ENCODE measurements at places on chromosomes 11 and 22.
A peak's percentile ranks its signal among the peaks of the same experiment; 100 is the strongest.

DNA sequence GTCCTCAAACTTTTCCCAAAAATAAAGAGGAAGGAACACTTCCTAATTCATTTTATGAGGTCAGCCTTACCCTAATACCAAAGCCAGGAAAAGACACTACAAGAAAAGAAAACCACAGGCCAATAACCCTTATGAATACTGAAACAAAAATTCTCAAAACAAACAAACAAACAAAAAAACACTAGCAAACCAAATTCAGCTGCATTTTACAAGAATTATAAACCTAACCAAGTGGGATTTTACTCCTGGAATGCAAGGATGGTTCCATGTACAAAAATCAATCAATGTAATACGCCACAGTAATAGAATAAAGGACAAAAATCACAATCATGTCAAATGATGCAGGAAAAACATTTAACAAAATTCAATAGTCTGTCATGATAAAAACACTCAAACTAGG, 13.3 kb downstream of the ARVCF start:
- no peak for DNase-seq

GRCh38 chr22:39173787-39174497, 21.5 kb upstream of the CBX7 start:
- no peak for DNase-seq

- no peak for DNase-seq
Observed at GRCh38 chr11:131691181-131692041, 321.0 kb downstream of the NTM start.

- DNase-seq: no peak
Observed at GRCh38 chr22:35192129-35192918, 65.0 kb upstream of the HMGXB4 start.

- DNase-seq: peak; percentile 66
Observed at GRCh38 chr11:100827934-100828661, 141.0 kb downstream of the ARHGAP42 start.

GRCh38 chr22:33923660-33924246, 3.5 kb upstream of the LARGE1 start:
- peak; percentile 62 for DNase-seq

DNA sequence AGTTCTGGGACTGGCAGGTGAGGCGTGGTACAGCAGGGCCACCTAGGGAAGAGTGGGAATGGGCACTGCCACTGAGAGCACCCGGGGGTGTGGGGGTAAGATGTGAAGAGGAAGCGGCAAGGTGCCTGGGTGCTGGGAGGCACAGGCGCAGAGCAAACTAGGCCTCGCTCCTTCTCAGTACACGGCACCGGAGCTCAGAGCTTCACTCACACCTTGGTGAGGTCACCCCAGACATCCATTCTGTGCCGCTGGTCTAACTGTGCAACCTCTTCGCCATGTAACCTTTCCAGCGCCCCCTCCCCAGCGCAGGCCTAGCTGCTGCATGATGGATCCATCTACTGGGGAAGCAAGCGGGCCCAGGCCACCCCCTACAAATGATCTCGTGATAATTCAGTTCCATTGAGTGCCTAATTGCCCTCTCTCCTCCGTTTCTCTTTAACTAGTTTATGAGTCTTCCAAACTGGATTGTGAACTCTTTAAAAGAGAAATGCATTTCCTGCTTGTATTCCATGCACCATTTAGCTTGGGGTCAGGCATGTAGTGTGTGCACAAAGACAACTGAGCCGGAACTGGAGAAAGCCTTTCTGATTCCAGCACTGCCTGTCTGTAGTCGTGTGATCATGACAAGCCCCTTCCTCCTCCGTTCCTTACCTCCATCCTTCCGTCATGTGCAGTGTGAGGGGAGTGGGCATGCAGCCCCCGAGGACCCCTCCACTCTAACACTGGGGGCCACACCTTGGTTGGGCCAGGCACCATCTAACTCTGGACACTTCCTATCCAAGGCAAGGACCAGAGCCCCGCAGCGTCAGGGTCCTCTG, 1475.2 kb downstream of the TBC1D22A start:
- DNase-seq: no peak

DNA sequence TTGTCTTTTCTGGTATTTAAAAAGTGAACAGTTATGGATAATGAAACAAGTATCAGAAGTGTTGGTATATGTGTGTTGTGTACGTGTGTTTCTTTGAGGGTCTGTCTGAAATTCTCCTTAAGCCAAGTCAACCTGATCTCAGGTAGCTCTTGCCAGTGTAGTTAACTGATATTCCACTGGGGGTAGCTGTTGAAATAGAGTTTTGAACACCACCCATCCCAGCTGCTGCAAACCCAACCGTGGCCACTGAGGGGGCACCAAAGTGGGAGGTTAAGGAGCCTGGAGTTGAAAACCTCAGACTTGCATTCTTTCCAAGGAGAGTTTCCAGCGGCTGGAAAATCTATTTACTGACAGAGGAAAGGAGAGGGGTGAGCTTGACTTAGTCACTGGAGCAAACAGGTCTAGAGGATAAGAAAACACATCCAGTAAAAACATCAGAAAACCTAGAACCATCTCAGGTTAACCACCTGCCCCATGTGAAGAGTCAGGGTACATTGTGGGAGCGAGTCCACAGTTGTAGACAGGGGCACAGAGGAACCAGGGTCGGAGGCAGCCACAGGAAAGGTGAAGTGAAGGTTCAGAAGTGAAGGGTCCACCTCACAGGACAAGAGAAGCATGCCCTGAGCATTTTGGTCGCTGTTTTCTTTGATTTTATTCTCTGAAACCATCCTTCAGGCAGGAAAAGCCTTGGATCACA, 8.8 kb upstream of the CUL5 start:
- DNase-seq: peak; percentile 21

DNA sequence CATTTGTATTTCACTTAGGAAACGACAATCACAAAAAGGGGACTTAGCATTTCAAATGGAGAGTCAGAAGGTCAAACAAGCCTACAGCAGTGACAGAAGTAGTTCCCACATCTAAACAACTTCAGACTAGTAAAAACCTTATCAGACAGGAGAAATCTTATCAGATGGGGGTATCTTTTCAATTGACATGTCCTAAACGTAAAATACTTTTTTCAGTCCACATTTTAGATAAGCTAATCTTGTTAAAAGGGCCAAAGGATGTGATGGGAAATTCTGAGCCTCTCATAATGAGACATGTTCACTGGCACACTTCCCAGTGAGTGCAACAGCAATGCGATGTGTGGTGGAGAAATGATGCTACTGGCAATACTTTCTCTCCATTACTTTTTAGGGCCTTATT, 2.4 kb downstream of the MAPK1 start:
- peak; percentile 79 for DNase-seq

- no peak for DNase-seq
Observed at GRCh38 chr11:18761741-18762140, 29.9 kb downstream of the PTPN5 start.

- no peak for DNase-seq
Observed at GRCh38 chr11:63869683-63870082, 30.8 kb downstream of the MARK2 start.

DNA sequence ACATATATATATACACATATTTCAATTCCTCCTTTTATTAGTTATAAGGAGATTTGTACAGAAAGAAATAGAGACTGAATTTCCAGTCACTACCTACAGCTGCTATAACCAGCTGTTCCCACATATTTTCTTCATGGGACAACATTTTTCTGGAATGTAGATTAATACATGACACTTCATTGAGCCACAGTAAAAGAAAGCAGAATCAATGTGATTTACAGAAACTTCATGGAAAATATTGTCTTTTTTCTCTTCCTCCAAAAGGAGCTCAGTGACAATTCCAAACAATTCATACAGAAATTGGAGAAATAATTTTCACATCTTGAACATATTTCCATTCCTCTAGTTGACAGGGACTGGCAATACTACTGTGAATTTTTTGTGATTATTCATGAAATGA, 249.2 kb downstream of the DLG2 start:
- no peak for DNase-seq

DNA sequence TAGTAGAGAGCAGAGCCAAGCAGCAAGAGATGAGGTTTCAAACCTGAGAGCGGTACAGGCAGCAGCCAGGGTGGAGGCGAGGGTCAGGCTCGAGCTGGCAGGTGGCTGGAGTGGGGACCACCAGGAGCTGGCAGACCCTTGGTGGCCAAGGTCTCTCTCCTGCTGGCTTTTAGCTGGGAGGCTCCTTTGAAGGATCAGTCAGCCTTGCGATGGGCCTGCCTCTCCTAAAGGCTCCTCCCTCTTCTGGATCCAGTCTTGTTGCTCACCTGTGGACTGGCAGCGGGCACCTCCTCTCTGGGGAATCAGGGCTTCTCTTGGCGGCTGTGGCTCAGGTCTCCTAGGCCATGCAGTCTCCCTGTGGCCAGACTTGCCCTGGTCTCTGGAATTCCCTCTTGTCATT, 24.8 kb downstream of the TPST2 start:
- no peak for DNase-seq

DNA sequence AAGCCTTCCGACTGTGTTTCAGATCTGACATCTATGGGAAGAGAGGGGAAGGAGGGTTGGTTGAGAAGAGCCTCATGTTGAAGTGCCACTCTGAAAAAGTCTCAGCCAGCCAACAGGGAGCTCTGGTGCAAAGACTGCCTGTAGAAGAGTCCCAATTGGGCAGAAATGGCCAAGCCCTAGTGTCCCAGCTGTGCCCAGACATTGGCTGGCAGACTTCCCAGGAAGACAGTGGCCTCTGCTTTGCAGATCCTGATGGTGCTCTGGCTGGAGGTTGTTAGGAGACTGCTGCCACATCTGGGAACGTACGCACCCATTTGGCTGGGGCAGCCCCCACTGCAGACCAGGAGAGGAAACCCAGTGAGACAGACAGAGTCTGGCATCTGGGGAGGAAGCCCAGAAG, 3.2 kb upstream of the PLA2G3 start:
- DNase-seq: no peak

DNA sequence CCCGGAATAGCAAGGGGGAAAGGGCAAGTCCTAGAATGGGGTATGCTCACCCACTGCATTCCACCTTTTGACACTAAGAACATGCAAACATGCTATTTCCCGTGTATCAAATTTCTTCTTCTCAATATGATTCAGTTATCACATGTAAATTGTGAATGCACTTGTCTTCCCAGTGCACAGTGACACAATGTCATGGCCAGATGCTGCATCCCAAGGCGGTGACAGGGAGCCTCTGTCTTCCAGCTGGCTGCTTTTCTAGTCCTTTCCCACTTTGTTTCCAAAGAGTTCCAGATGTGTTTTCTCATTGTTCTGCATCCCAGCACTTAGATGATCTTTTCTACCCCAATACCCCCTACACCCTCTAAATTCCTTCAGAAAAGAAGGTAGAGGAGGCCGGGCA, 12.4 kb downstream of the SLC25A18 start:
- no peak for DNase-seq

- DNase-seq: no peak
Observed at GRCh38 chr11:21615955-21616371, 576.9 kb upstream of the ANO5 start.

GRCh38 chr11:44267750-44268613, 42.0 kb downstream of the ALX4 start:
- DNase-seq: no peak

- DNase-seq: no peak
Observed at GRCh38 chr22:28429711-28430110, 249.9 kb downstream of the TTC28 start.

DNA sequence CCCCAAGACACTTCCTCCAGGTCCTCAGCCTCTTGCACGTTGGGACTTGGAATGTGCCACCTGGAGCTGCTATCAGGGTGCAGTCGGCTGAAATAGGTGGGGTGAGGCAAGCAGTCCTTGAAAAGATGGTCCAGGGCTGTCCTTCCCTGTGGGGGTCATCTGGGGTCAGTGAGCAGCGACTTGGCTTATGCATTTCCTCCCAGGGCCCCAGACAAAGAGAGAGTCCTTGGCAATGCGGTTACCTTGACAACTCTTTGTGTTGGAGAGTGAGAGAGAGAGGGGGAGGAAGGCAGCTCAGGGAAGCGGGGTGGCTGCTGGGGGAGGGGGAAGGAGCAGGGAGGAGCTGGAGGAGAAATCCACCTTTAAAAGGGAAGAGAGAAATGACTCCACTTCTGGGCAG, 93.8 kb downstream of the MIAT start:
- no peak for DNase-seq

DNA sequence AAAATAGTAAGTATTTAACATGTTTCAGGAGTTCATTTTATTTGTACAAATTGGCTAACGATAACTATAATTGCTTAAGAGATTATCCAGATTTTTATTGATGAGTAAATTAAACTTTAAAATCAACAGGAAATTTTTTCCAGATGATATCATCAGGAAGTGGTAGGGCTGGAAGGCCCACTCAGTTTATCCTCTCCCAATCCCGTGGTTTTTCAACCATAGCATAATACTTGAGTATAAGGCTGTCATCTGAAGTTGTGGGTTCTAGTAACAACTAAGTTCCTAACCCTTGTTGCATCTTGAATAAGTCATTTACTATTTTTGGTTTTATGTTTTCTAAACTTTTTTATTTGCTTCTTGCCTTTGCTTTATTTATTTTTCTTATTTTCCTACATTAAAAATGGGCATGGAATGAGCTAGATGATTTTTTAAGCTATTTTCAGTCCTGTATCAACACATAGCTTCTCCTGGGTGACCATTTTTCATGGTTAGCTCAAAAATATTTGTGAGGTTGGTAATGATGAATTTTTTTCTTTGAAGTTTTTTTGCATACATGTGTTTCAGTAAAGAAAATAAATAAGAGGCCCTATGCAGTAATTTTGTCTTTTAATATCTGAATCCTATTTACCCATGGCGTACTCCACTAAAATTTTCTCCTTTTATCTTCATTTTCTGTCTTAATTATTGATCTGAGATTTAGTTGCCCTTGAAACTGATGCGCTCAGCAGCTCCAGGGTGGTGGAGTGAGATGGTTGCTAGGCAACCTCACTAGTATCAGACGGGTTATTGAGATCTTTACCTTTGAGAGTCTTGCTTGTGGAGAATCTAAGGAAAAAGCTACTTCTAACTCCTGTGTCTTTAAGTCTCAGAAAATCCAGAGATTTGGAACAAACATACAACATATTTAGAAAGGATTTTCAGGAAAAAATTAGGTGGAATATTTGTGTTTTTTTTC, 452.0 kb upstream of the CCDC179 start:
- peak; percentile 51 for DNase-seq

GRCh38 chr11:61195719-61196118, 7.6 kb upstream of the PGA3 start:
- no peak for DNase-seq

- DNase-seq: peak; percentile 37
Observed at GRCh38 chr11:62689421-62690183, at the start of gene LRRN4CL. Gene LRRN4CL (minus strand): TSS chr11:62689530. CDS start chr11:62688508, 1,022 bp downstream.

- no peak for DNase-seq
Observed at GRCh38 chr11:111397034-111397433, 18.0 kb upstream of the POU2AF1 start.

DNA sequence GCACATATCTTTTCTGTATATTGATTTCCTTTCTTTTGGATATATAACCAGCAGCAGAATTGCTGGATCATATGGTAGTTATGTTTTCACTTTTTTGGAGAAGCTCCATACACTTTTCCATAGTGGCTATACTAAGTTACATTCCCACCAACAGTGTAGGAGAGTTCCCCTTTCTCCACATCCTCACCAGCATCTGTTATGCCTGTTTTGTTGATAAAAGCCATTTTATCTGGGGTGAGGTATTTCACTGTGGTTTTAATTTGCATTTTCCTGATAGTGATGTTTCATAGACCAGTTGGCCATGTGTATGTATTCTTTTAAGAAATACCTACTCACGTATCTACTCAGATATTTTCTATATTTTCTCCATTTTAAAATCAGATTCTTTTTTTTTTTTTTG, 419.3 kb upstream of the FAT3 start:
- DNase-seq: no peak

- DNase-seq: no peak
Observed at GRCh38 chr11:33774736-33775466, 581 bp upstream of the FBXO3 start.

Data from brain microvascular endothelial cell (primary cell).